ENCODE measurements at places on chromosomes 13 and 19.

- H3K27me3 ChIP-seq: no peaks in the 10 kb centered on the region
- no peak for DNase-seq
- H3K27ac ChIP-seq: no peak overlapping the region
- no peaks in the 10 kb centered on the region for H3K36me3 ChIP-seq
- H3K4me1 ChIP-seq: no peaks in the 10 kb centered on the region
- H3K4me3 ChIP-seq: no peak overlapping the region
These were observed 138.1 kb upstream of the KL start for GRCh38 chr13:32878163-32878562.

GRCh38 chr19:44530777-44531176, 1.3 kb upstream of the CEACAM20 start:
- H3K27ac ChIP-seq: no peak overlapping the region
- no peaks in the 10 kb centered on the region for H3K36me3 ChIP-seq
- H3K4me1 ChIP-seq: no peaks in the 10 kb centered on the region
- no peak overlapping the region for H3K4me3 ChIP-seq

DNA sequence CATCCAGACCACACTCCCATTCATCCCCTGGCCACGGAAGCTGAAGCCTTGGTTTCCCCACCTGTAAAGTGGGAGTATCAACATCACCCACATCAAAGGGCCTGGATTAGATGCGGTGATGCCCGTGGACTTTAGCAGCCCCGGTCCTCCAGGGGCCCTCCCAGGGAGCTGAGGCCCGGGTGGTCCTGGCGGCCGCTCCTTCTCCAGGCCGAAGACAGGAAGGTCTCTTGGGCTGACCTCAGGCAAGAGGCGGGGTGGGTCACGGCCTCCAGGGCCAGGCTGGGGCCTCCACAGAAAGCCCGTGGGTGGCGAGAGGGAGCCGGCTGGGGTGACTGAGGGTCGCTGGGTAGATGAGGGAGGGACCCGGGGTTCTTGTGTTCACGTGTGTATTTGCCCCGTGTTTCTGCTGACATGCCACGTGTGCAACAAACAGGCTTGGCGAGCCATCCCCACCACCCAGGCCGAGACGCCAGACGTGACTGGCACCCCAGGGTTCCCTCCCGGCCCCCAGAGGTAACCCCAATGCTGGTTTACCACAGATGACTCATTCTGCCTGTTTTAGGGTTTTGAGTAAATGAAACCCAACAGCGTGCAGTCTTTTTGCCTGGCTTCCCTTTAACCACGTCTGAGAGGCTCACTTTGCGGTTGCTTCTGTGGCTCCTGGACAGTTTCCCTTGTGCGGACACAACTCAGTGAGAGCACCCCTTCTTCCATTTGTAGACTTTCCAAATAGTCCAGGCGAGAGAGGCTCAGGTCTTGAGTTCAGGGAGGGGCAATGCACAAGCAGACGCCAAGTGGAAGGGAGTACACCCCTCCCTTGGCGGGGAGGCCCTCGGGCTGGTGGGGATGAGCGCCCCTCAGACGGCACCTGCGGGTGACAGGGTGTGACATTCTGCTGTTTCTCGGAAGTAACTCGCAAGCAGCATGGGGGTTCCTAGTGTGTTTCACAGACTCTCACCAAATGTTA, 42.9 kb downstream of the C13orf46 start:
- peak; percentile 19 for DNase-seq
- H3K27ac ChIP-seq: no peak overlapping the region
- H3K36me3 ChIP-seq: no peaks in the 10 kb centered on the region
- H3K27me3 ChIP-seq: no peaks in the 10 kb centered on the region

DNA sequence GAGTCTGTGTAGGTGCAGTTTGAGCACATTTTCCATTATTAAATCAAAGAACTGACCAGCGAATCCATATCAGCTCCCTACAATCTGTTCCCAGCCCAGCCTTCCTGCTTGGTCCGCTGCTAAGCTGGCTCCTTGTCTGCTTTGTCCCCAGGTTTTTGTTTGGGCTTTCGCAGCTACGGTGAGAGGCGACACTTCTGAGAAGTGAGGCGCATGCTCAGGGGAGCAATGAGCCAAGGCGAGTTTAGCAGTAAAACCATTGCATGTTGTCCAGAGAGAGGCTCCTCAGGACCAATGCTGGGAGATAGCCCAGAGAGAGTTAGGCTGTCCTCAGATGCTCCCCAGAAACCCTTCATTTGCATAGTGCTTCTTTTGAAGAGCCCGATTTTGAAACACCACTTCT, 162.0 kb downstream of the ITGBL1 start:
- H3K4me3 ChIP-seq: no peak overlapping the region
- peaks cover 3% of the 10 kb centered on the region for H3K27me3 ChIP-seq
- H3K36me3 ChIP-seq: no peaks in the 10 kb centered on the region

DNA sequence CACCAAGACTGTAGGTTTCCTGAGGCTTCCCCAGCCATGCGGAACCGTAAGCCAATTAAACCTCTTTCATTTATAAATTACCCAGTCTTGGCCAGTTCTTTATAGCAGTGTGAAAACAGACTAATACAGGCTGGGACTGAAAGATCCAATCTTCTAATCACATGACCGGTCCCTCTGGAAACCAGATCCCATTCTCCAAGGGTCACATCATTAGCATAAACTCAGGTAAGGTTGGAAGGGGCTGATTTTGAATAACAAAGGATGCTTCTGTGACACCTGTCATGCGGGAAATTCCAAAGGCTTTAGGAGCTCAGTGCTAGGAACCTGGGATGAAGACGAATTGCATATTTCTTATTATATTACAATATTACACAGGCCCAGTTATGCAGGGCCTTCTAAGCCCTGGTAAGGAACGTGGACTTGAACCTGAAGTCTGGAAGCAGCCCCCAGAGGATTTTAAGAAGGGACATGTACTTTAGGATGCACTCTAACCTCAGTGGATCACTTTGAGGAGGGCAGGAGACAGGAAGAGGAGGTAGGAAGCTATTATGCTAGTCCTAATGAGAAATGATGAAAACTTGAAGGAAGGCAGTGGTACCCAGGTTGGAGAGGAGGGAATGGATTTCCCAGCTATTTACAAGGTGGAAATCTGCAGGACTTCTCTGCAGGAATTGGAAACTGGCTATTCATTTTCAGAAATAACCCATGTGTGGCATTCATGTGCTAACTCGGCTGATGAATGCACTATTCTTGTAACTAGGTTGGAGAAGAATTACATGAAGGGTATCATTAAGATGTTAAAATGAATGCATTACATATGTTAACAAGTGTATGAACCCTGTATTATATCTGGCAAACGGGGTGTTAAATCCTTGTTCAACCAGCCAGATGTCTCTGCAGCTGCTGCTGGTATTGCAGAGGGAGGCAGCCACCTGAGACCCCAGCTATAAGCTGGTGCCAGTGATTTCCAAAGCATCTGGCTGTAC, 19.3 kb downstream of the TNFSF11 start:
- H3K4me1 ChIP-seq: no peaks in the 10 kb centered on the region
- H3K27ac ChIP-seq: no peak overlapping the region
- DNase-seq: no peak
- no peaks in the 10 kb centered on the region for H3K27me3 ChIP-seq

GRCh38 chr13:97327086-97327485, 105.0 kb downstream of the MBNL2 start:
- H3K36me3 ChIP-seq: no peaks in the 10 kb centered on the region
- no peak overlapping the region for H3K27ac ChIP-seq
- no peaks in the 10 kb centered on the region for H3K27me3 ChIP-seq
- no peak for DNase-seq
- no peak overlapping the region for H3K4me3 ChIP-seq
- no peaks in the 10 kb centered on the region for H3K4me1 ChIP-seq

- peaks cover 3% of the 10 kb centered on the region for H3K36me3 ChIP-seq
- H3K27ac ChIP-seq: no peak overlapping the region
- peaks cover 8% of the 10 kb centered on the region for H3K27me3 ChIP-seq
- DNase-seq: peak; percentile 41
- H3K4me3 ChIP-seq: no peak overlapping the region
These were observed 14.6 kb downstream of the GNA11 start for GRCh38 chr19:3108775-3109174.

- H3K27ac ChIP-seq: no peak overlapping the region
- H3K4me3 ChIP-seq: no peak overlapping the region
- no peaks in the 10 kb centered on the region for H3K4me1 ChIP-seq
- peaks cover 5% of the 10 kb centered on the region for H3K27me3 ChIP-seq
- no peaks in the 10 kb centered on the region for H3K36me3 ChIP-seq
These were observed 71.8 kb downstream of the STARD13 start for GRCh38 chr13:33213797-33214196.

GRCh38 chr13:79740991-79741390, 260.0 kb downstream of the NDFIP2 start:
- H3K4me1 ChIP-seq: no peaks in the 10 kb centered on the region
- no peak overlapping the region for H3K4me3 ChIP-seq
- DNase-seq: no peak

- no peaks in the 10 kb centered on the region for H3K27me3 ChIP-seq
- DNase-seq: no peak
These were observed 948.4 kb downstream of the TUBA3C start for GRCh38 chr13:18232994-18233782.

DNA sequence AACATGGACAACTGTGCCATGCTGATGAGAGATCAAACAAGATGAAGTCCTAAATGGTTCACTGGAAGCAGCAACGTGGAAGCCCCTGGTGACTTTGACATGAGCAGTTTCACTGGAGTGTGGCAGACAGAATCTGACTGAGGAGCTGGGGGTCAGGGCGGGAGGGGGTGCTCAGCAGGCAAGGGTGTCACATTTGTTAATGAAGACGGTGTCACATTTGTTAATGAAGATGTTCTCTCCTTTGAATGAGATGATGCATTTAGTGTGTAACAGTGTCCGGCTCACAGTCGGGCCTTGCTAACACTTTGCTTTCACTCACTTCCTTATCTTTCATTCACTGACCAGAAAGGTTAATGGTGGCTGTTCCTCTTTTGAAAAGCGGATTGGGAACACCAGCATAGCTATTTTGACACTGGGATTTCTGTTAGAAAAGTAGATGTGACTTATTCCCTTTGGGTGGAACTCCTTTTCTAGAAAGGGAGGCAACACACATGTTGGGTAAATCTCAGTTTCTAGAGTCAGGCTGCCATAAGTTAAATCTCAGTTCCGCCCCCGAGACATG, 693.7 kb downstream of the UQCRFS1 start:
- no peaks in the 10 kb centered on the region for H3K27me3 ChIP-seq
- H3K4me3 ChIP-seq: no peak overlapping the region
- H3K27ac ChIP-seq: no peak overlapping the region
- H3K4me1 ChIP-seq: no peaks in the 10 kb centered on the region

GRCh38 chr19:10927730-10928562, 493 bp downstream of the YIPF2 start:
- DNase-seq: no peak
- H3K4me1 ChIP-seq: peaks cover 13% of the 10 kb centered on the region
- H3K4me3 ChIP-seq: peak overlapping the region; percentile 79
- H3K27me3 ChIP-seq: no peaks in the 10 kb centered on the region

- DNase-seq: peak; percentile 61
- peak overlapping the region; percentile 90 for H3K27ac ChIP-seq
- peaks cover 13% of the 10 kb centered on the region for H3K36me3 ChIP-seq
- peaks cover 5% of the 10 kb centered on the region for H3K27me3 ChIP-seq
- peaks cover 30% of the 10 kb centered on the region for H3K4me1 ChIP-seq
These were observed 1.5 kb downstream of the ERF start for GRCh38 chr19:42253245-42254088.

DNA sequence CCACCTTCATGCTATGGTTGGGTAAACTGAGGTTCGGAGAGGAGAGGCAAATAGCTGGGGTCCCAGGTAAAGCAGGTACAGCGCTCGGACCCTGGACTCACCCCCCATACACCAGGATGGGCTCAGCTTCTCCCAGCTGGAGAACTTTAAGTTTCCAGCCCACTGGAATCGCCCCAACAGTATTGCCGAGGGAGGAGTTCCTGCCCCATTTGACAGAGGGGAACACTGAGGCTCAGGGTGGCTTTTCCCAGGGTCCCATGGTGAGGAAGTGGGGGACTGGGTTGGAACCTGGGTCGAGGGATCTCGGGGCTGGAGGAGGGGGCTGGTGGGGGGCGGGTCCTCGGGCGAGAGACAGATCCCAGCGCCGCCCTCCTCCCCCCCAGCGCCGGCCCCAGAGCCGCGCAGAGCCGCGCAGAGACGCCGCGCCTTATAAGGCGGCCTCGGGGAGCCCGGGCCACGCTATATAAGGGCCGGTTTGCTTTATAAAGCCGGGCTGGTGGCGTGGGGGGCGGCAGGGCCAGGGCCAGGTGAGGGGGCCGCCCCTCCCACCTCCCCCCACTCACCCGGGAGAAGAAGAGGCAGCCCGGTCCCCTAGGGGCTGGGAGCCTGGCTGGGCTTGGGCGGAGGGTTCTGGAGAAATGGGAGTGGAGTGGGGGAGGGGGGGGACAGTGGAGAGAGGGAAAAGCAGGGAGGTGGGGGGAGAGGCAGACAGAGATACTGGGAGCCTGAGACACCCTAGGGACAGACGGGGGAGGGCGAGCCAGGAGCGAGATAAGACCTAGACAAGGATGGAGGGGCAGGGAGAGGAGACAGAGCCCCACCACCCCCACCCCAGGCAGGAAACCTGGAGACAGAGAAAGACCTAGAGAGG, 1.1 kb downstream of the CNN1 start:
- H3K27ac ChIP-seq: no peak overlapping the region
- peaks cover 39% of the 10 kb centered on the region for H3K27me3 ChIP-seq
- H3K4me3 ChIP-seq: no peak overlapping the region
- no peaks in the 10 kb centered on the region for H3K36me3 ChIP-seq

DNA sequence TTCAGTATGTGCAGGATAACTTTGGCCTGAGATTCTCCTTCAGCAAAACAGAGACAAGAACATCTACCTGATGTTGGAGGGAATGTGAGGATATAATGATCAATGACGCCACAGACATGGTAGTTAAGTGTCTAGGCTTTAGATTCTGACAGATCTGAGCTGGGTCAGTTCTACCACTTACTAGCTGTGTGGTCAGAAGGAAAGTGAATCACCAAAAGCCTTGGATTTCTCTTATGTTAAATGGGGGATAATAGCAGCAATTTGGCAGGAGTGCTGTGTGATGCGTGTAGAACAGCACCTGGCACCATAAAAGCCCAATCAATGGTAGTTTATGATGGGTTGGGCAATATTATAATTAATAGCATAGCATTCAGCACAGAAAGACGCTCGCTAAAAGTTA, 41.7 kb downstream of the RXFP2 start:
- H3K27ac ChIP-seq: no peak overlapping the region
- H3K36me3 ChIP-seq: no peaks in the 10 kb centered on the region
- no peaks in the 10 kb centered on the region for H3K4me1 ChIP-seq
- H3K4me3 ChIP-seq: no peak overlapping the region

DNA sequence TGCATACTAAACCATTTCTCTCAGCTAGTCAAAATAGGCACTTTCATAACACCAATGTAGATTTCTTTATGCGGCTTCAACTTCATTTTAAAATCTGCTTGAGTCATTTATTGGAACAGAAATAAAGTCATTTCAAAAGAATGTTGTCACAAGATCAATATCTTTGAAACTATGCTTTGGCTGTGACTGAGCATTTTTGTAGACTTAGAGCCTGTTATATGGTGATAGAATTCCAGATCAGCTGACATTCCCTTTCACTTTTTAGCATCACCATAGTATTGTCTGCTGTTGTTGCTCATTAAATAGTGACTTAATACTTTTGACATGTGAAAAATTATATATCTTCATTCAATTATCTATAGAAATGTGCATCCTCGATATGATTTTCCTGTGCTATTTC, 279.2 kb upstream of the PRR20A start:
- no peaks in the 10 kb centered on the region for H3K27me3 ChIP-seq
- no peak overlapping the region for H3K4me3 ChIP-seq
- H3K4me1 ChIP-seq: no peaks in the 10 kb centered on the region
- H3K36me3 ChIP-seq: no peaks in the 10 kb centered on the region

Data from T-cell (primary cell).